Activated B cell treated with CpG ODN at 0.5 μM for 24 hours (primary cell): ENCODE measurements at places on chromosomes 3 and 15. TPM values are rescaled to one million over a fixed set of nuclear protein-coding genes. Genes with fewer than 3 reads are reported as not detected.

- DNase-seq, result no peak
These were observed 15.6 kb upstream of the C15orf39 start for GRCh38 chr15:75186044-75186443.

Gene RLBP1
- total RNA-seq, result not detected in 2 replicates

Gene AADACL2
- total RNA-seq, result not detected in 2 replicates

- no peak for DNase-seq
These were observed 72.5 kb downstream of the FOXP1 start for GRCh38 chr3:71511037-71511436.

Gene TRAIP
- 6.4 TPM in 2 replicates for total RNA-seq

DNA sequence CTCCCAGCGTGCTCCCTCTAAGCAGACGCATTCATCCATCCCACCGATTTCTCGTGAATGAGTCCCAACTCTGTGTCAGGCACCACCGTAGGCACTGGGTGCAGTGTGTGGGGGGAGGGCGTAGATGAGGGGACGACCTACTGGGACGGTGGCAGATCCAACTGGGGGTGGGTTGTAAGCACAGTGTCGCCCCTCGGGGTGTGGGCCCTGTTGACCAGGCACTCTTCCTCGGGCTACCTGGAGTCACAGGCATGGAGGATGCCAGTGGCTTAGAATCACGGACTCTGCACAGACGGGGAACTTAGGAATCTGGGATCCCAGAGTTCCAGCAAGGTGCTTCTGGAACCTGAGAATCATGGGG lies 66.2 kb downstream of the SLC6A6 start:
- DNase-seq, result no peak

Gene CFAP20DC
- total RNA-seq, result 1.0 and 1.6 TPM in 2 replicates

DNA sequence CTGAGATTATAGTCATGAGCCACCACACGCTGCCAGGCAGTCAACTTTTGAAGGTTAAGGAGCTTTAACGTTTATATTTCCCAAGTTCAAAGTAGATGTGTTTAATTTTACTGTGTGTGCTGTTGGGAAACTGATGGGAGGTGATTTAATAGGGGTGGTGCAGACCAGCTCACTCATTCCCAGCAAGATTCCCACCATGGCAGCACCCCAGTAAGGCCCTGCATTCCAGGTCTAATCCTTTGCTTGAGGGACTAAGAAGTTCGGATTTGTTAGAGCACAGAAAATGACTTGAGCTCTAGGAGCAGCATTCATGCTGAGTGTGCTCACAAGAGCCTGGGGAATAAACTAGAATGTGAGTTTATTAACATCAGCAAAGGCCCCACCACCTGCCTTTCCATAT lies 25.2 kb downstream of the TSEN2 start:
- DNase-seq, result no peak

DNA sequence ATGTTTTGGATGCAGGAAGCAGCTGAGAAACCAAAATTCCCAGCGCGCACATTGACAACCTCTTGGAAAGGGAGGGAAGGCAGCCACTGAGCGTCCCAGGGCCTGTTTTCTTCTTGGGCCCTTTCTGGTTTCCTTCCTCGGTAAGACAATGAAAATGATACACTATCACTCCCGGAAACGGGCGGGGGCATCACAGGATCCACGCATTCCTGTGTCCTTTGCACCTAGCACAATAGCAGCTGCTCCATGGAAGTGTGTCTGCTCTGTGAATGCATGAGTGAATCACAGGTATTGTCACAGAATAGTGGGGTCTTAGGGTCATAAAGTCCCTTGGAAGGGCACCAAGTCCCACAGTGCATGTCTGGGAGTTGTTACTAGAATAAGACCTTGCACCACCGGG lies 6.3 kb upstream of the ITPKA start:
- DNase-seq, result no peak

DNA sequence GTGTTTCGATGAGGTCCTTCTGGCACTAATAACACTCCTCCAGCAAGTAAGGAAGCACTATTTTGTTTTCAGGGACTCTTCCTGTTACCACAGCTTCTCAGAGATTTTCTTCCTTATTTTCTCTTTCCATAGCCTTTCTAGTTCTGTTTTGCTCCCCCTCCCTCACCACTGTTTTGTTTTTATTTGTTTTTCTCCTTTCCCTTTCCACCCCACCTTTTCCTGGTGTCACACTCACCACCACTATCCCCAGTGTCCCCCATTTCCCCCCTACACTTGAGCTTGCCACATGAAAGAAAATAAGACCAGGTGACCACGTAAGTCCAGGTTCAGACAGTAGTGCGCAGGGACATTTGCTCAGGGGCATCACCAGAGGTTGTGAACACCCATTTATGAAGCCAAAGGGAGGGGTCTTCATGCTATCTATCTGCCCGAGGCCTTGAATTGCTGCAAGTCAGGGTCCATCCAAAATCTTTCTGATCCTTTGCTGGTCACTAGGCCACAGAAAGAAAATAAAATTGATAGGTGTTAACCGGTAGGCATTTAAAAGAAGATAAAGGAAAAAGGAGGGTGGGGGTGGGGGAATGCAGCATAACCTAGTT lies 1.4 kb upstream of the RFTN1 start:
- no peak for DNase-seq

Gene ZNF662
- total RNA-seq, result 0.42 and 0.64 TPM in 2 replicates

Gene SLC27A2
- 0.22 and 0.29 TPM in 2 replicates for total RNA-seq

DNA sequence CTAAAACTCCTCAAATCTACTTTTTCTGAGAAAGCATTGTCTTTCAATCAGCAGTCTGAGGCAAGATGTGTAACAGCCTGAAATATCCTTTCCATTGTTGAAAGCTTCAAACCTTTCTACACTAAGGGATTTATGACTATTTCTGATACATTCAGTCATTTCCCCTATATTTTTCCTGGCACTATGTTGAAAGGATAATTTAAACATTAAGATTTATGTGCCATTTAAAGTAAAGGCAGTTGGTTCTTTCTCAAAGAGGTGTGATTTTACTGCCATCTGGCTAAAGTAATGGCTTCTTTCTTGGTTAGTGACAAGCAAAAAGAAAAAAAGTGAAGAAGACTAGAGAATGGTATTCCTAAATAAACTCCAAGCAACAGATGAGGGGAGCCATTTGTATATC lies 249.6 kb upstream of the COL8A1 start:
- DNase-seq, result no peak

Gene EFL1
- 18.1 and 19.0 TPM in 2 replicates for total RNA-seq

DNA sequence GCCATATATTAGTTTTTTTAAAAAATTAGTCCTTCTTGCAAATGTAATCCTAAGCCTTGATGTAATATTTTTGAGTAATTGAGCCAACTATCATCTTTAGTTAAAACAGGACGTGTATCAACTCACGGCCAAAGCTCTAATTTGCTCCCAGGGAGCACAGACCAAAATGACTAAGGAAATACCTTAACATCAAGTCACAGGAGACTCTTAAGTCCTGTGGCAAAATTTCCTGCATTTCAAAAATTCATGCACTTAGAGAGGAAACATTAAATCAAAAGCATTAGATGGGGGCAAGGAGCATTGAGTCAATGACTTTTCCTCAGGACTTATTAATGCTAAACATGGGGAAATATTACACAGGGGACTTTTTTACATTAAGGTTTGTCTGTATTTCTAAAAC lies 276.0 kb downstream of the MFSD1 start:
- DNase-seq, result no peak

Gene SCN11A
- total RNA-seq, result 0.16 and 0.20 TPM in 2 replicates

DNA sequence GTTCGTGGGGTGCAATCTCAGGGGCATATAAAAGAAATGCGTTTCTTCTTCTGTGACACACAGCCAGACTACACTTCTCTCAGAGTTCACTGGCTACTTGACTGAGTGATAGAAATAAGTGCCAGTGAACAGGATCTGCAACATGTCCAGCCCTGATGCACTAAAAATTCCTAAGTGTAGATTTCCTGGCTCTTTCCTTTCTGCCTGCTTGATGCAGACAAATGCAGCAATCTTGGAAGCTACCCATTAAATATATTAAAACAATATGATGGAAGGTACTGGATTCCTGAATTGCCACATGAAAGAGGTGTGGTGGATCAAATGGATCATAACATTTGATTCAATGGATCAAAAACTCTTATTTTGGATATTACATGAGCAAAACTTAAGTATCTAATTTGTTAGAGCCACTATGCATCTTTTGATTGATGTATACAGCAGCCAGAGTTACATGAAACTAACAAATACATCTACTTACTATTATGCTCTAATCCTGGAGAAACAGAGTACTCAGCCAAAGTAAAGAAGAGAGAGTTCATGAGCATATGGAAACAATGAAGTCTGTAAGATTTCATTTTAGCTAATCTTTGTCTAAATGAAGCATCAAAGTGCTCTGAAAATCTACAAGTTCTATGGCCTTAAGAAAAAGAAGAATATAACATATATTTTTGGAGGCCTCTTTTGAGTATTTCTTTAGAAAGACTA lies 222.6 kb downstream of the ZNF385D start:
- DNase-seq, result no peak

GRCh38 chr3:172334671-172335207 lies 113.5 kb downstream of the GHSR start:
- no peak for DNase-seq

GRCh38 chr3:130516645-130517512 lies at the start of gene COL6A6:
COL6A6 (plus strand) TSS chr3:130517177; CDS start chr3:130560365, 43,188 bp downstream.
- DNase-seq, result no peak

GRCh38 chr3:179948740-179949139 lies 88.0 kb downstream of the PEX5L start:
- no peak for DNase-seq

DNA sequence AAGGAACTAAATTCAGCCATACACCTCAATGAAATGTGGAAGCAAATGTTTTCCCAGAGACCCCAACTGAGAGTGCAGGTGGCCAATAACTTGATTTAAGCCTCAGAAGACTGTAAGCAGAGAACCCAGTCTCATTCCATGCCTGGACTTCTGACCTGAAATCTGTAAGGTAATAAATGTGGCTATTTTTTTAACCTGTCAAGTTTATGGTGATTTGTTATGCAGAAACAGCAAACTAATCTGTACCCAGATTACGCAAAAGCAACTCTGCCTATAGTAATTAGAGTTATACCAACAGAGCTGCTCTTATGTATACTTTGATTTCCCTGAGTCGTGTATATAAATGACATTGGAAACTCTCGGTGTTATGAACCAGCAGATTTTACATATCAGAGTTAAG lies 534.0 kb upstream of the NAALADL2 start:
- no peak for DNase-seq

DNA sequence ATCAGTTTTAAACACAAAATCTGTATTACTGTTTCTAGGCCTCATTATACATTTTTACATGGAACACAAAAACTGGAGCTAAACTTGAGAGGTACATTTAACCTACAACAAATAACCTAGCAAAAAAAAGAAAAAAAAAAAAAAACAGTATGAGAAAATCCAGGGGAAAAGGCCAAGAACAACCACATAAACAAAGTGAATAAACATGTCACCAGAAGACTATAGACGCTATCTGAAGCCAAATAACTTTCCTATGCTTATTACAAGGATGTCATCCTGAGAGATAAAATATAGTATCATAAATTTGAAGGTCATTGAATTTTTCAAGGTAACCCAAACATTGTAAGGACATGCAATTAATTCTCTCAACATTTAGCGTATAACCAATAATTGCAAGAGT lies 911.6 kb downstream of the ROBO1 start:
- no peak for DNase-seq

Gene EFHB
- total RNA-seq, result 0.84 TPM in 1 of 2 replicates, not detected in the other

- no peak for DNase-seq
These were observed 147.7 kb upstream of the ICE2 start for GRCh38 chr15:60626669-60627068.

Gene ACAA1
- 78.1 and 79.6 TPM in 2 replicates for total RNA-seq

DNA sequence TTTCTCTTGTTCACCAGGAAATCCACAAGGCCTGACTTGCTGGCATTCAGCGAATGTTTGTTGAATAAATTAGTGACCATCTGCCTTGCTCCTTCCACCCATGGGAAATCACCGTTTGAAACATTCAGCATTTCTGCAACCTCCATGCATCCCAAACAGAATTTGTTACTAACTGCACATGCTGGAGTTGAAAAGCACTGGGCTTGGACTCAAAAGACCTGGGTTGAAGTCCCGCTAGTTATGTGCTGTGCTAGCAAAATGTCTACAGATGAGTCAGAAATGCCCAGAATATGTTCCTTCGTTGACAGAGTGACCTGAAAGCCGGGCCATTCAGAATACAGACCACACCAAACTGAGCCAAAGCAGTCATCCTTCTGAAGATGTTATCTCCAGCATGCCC lies 144.6 kb downstream of the ALDH1A2 start:
- DNase-seq, result no peak

DNA sequence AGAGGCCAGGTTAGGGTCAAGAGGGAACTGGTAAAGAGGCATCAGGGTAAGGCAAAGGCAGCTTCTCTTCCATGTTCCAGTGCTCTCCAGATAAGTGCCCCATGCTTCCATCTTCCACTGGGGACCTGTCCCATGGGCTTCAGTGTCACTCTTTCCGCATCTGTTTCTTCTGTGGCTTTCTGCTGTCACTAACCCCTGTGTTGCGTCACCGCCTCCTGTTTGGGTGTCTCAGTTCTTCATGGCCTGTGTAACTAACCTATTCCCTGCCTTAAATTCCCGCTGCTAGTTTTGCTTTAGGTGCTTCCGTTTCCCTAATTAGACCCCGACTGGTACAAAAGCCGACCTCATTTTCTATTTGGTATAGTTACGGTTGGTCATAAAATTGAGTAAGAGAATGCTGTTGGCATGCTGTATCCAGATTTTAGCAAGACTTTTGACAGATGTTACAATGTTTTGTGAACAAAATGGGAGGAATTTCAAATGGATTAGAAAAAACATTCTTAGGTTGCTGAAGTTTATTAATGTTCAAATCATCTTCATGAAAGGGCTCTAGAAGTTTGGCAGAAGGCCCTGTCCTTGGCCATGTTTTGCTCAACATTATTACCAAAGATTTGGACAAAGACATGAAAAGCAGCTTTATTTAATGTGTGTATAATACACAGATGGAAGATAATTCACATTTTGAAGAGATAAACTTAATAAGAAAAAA lies 245.3 kb downstream of the BBX start:
- DNase-seq, result no peak

GRCh38 chr15:75051191-75051608 lies 27.8 kb downstream of the PPCDC start:
- no peak for DNase-seq

DNA sequence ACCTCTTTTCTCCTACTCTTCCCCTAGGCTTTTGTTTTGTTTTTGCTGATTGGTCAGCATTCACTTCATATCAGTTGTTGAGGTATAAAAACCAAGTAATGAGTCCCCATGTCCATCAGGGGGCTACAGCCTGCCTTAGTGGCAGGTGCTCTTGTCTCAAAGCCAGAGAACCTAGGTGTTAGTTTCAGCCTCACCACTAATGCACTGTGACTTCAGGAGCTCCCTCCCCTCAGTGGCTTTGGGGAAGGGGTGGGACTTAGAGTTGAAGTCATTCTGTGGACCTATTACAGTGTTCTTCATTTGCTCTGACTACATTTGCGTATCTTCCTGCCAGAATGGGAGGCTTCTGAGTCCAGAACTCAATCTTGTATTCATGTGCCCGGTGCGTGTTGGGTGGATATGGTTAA lies 41.6 kb downstream of the NR2C2 start:
- peak; percentile 21 for DNase-seq
